Activated T-helper 1 cell treated with anti-CD3 and anti-CD28 coated beads, Interleukin-2, amount 50 U/mL, for 16 hours (primary cell): ENCODE measurements at places on chromosomes 16 and 17.
A peak's percentile ranks its signal among the peaks of the same experiment; 100 is the strongest.

- DNase-seq, result no peak
Observed at GRCh38 chr17:20033415-20033814, 24.3 kb downstream of the SPECC1 start.

- DNase-seq, result no peak
Observed at GRCh38 chr16:29306201-29306600, 100.3 kb downstream of the NPIPB11 start.

- no peak for DNase-seq
Observed at GRCh38 chr17:880443-881269, 98.5 kb downstream of the MRM3 start.

- DNase-seq, result no peak
Observed at GRCh38 chr16:81593481-81593880, 148.9 kb downstream of the CMIP start.

GRCh38 chr17:17528696-17529652, 32.8 kb upstream of the RASD1 start:
- DNase-seq, result no peak

DNA sequence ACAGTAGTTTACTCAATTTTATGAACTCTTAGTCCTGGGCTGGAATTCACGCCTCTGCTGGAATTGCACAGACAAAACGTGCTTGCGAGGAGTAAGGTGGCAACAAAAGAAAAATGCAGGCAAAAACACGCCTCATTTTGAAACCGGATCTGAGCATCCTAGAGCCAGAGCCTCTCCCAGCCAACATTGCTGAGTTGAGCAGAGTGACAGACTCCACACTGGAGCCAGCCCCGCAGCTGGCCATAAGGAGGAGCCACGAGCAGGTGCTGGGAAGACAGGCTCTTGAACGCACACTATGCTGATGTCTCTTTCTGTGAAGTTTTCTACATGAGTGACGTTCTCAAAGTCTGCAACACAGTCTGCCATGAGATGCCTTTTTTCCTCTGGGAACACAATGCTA, 14.6 kb upstream of the HSBP1 start:
- no peak for DNase-seq

GRCh38 chr17:69342896-69343644, 16.1 kb upstream of the ABCA5 start:
- DNase-seq, result no peak

- no peak for DNase-seq
Observed at GRCh38 chr17:67576471-67577115, 141.1 kb upstream of the NOL11 start.

GRCh38 chr16:88449267-88449561, 3.9 kb upstream of the ZFPM1 start:
- DNase-seq, result no peak

GRCh38 chr16:14298374-14299122, 227.4 kb downstream of the MRTFB start:
- no peak for DNase-seq

- no peak for DNase-seq
Observed at GRCh38 chr16:75559564-75560372, 3.7 kb upstream of the TMEM231 start.

DNA sequence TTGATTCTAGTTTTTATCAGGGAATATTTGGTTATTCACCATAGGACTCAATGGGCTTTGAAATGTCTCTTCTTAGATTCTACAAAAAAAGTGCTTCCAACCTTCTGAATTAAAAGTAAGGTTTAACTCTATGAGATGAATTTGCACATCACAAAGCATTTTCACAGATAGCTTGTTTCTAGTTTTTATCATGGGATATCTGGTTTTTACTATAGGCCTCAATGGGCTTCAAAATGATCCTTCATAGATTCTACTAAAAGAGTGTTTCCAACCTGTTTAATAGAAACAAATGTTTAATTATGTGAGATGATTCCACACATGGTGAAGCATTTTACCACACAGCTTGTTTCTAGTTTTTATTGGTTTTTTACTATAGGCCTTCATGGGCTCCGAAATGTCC, 560.7 kb downstream of the KCNJ18 start:
- no peak for DNase-seq

DNA sequence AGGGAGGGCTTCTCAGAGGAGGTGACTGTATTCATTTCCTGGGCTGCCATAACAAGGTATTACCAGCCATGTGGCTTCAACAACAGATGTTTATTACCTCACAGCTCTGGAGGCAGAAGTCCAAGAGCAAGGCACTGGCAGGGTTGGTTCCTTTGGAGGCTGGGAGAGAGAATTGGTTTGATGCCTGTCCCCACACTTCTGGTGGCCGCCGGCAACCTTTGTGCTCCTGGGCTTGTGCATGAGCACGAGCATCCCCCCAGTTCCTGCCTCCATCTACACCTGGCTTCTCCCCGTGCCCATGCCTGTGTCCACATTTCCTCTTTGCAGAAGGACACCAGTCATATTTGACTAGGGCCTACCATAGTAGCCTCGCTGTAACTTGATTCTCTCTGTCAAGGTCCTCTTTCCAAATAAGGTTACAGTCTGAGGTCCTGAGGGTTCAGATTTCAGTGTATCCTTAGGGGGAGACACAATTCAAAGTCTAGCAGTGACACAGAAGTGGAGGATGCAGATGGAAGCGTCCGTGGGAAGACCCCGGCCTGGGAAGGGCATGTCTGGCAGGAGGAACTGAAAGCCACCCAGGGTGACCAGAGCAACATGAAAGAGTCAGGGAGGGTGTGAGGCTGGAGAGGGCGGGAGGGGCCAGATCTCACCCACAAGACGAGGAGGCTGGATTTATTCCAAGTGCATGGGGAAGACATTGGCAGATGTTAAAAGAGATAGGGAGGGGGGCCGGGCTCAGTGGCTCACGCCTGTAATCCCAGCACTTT, 188.2 kb upstream of the HSBP1 start:
- DNase-seq, result no peak

DNA sequence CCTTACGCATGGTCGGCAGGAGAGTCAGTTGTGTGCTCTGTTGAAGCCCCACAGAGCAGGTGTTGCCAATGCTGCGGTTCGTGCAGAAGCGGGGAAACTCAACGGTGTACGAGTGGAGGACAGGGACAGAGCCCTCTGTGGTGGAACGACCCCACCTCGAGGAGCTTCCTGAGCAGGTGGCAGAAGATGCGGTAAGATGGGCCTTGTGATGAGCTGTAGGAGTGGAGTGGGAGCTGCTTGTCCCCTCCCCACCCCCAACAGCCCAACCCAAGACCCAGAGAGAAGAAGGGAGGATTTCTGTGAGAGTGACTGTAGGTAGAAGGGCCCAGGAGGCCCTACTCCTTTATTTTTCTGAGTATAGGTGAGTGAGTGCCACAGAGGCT, 4.9 kb downstream of the CDK5RAP3 start:
- DNase-seq, result no peak

- DNase-seq, result no peak
Observed at GRCh38 chr17:17609121-17609520, 17.6 kb upstream of the PEMT start.

GRCh38 chr17:83186226-83186625, 106.8 kb downstream of the METRNL start:
- no peak for DNase-seq

DNA sequence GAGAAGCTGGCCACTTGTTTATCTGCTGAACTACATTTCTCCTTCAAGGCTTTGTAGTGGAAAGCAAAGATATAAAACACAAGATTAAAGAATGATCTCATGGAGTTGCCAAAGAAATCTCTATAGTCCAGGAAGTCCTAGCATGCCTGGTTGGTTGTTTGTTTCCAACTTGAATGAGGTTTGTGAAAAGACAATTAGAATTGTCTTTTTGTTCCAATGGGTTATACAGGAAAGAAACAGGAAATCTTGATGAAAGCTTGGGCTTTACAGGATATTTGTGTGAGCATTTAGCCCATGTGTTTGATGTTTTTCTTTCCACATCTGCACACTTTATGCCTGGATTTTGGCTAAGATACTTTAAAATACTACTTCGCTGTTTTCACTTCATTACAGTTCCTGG, 273.4 kb downstream of the CEP112 start:
- DNase-seq, result no peak

GRCh38 chr17:7016418-7016817, 4.0 kb downstream of the RNASEK start:
- DNase-seq, result no peak

DNA sequence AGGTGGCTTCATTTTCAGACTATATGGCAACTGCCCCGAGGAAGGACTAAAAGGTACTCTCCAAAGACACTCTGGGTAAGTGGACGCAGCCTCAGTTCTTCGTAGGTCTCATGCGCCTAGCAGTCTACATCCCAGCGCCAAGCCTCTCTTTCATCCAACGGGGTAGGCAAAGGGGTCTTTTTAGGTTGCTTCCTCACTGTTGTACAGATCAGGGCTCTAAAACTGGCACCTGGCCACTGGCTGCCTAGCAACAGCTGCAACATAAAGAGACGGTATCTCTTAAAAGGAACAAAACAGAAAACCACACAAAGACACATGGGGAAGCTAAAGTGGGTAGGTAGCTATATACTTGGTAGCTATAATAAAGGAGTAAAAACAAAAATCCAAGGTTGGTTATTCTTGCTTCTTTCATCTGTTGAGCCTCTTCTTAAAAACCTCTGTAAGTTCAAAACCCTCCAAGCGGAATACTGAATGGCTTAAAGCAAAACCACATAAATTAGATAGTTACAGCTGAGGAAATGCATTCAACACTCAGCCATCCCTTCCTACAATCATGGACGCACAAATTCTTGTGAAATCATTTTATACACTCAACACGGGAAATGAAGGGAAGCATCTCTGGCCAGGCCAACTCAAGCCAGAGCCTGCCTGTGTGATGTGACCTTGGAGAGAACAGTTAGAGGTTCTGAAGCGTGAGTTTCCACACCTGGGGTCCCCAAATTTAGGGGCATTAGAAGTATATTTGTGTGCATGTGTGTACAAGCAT, 22.7 kb downstream of the CYTH1 start:
- peak; percentile 62 for DNase-seq

- no peak for DNase-seq
Observed at GRCh38 chr16:12240036-12240435, 263.5 kb downstream of the SNX29 start.

GRCh38 chr16:84521497-84521770, 17.0 kb upstream of the MEAK7 start:
- no peak for DNase-seq

DNA sequence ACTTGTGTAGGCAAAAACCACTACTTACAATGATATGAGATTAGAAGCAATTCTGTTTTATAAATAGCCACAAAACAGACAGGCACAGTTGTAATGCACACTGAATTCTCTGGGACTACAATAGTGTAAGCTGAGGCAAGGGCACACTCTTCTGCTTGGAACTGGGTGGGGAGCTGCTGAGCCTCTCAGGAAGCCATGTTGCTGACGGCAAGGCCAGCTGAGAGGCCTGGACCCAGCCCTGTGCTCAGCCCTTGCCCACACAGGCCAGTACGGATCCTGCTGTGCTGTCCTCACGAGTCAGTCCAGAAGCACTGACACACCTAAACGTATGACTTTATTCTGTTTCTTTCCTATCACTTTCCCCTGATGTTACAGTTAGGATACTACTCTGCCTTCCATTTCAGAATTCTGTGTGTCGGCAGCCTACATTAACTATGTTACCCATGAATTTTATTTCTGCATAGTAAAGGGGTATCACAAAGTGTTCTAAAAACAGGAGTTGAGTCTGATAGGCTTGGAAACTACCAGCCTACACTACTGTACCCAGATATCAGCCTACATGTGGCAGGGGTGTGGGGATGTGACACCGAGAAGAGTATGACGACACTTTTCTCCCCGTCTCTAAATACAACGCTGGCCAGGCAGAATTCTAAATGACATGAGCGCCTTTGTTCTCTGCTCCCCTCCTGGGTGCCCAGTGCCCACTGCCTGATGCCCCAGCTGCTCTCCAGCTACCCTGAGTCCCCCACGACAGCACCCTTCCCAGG, 41.1 kb upstream of the FAAP100 start:
- no peak for DNase-seq

GRCh38 chr17:4833941-4834680, 971 bp downstream of the MINK1 start:
- DNase-seq, result no peak

- DNase-seq, result no peak
Observed at GRCh38 chr17:47829870-47830269, 1.5 kb downstream of the MRPL10 start.

DNA sequence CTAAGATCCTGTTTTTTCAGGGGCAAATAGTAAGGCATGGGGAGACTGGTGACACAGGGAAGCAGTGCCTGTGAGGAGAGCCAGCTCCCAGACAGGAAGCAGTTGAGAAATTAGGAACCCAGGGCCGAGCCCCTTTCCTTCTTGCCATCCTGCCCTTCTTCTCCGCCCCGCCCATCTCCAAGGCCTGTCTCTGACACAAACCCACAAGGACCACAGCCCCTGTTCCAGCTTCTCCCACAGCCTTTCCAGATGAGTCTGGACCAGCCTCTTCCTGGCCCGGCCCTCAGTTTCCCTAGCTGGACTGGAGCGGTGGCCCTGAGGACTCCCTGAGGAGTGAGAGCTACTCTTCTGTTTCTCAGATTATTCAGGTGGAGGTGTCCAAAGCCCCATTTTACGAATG, 9.9 kb downstream of the CCDC102A start:
- no peak for DNase-seq

DNA sequence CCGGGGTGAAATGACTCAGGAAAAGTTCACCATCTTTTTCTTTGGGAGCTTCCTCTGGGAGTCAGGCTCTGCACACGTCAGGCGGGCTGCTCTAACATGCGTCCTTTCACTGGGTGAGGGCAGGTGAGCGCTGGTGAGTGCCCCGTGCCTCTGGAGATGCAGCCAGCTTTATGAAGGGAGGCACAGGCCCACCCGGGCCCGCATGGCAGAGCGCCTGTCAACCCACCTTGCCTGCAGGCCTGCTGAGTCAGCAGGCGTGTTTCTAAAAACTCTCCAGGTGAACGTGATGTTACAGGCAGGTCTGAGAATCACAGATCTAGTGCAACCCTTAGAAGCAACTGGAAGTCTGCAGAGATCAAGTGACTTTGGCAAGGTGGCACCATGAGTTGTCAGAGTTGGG, 18.4 kb downstream of the MAP1LC3B start:
- DNase-seq, result no peak

- no peak for DNase-seq
Observed at GRCh38 chr17:2800367-2800766, 4.1 kb downstream of the RAP1GAP2 start.

DNA sequence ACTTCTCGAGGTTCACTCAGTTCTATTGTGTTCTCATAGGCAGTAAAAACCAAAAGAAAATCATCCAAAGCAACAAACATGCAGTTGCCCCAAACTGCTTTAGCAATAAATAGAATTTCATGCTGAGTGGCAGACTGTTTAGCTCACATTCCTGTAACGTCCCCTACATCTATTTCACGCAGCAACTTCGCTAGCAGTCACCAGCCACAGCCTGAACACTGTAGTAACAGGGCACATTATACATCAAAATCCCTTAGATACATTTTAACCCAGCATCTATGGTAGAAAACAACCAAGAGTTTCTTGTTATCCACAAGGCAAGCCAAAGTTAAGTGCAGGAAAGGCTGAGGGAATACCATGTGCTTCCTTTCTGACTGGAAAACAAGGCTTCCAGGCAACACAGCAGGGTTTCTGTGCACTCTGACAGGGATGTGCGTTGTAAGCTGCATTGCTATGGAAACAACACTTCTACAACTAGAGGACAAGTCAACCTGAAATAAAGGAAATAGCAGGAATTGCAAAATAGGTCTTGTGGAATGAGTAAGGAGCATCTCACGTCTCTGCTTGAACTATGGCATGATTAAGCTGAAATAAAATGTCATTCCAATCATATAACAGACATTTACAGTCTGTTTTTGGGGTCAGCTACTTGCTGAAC, 55.4 kb downstream of the CFDP1 start:
- DNase-seq, result no peak
